ENCODE measurements at places on chromosomes 2 and 18.

GRCh38 chr2:238467792-238468191 lies 41.1 kb downstream of the ASB1 start:
- no peak for DNase-seq

DNA sequence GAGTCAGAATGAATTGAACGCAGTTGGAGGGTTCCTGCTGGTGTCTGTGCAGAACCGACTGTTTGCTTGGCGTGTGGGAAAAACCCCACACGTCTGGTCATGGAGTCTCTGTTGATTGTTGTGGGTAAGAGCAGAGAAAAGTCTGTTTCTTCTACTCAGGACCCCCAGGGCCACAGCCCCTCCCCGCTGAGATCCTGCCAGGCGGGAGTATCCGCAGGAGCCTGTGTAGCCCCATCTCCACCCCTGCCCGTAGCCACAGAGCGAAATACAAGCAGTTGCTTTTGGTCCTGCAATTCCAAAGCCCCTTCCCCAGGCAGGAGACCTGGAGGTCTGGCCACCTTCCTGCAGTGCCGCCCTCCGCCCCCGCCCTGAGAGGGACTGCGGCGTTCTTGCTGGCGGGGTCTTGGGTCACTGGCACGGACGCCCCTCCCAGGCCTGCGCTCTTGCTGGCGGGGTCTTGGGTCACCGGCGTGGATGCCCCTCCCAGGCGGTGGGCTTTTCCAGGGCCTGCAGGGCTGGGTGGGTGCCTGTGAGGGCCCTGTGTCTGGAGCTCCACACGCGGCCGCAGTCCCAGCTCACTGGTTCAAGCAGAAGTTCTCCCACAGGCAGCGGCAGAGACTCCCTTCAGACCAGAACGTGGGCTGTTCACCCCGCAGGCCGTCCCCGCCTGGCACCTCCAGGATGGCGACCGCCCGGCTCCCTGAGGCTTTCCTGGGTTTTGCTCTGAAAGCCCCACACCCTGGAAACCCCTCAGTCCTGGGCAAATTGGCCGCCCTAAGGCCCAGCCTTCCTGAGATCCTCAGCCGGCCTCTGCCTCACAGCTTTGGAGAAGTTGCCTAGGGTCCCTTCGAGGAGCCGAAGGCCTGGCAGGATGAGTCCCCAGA lies 76.0 kb upstream of the CTDP1 start:
- DNase-seq = no peak

- DNase-seq = peak; percentile 4
These were observed 40.2 kb downstream of the INPP4A start for GRCh38 chr2:98484652-98485452.

GRCh38 chr2:227717687-227718567 lies at the start of gene SLC19A3:
Gene SLC19A3, minus strand, starts transcription at chr2:227718028. Its CDS starts 15,710 bp downstream, at chr2:227702318.
- peak; percentile 26 for DNase-seq

GRCh38 chr18:76451396-76452331 lies 43.4 kb downstream of the ZNF516 start:
- DNase-seq = no peak

GRCh38 chr2:23413641-23414040 lies 28.7 kb downstream of the KLHL29 start:
- DNase-seq = no peak

All from NCI-H774 (cell line).